AG20443 (cell line): ENCODE measurements at places on chromosomes 3 and 15.

DNA sequence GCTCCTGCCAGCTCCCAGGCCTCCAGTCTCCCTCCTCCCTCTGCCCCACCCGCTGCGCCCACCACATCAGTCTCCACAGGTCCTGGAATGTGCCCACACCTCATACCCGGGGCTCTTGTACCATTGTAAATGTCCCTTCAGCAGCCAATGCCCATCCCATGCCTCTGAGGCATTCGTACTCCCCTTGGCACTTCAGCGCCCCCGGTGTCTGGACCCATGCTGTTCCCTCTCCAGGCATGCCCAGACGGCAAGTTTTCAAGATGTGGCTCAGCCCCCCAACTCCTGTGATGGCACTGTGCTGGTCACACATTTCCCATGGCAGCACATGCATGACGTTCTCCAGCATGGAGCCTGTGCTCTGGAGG is 13.3 kb downstream of the PLXND1 start:
- DNase-seq, result no peak

DNA sequence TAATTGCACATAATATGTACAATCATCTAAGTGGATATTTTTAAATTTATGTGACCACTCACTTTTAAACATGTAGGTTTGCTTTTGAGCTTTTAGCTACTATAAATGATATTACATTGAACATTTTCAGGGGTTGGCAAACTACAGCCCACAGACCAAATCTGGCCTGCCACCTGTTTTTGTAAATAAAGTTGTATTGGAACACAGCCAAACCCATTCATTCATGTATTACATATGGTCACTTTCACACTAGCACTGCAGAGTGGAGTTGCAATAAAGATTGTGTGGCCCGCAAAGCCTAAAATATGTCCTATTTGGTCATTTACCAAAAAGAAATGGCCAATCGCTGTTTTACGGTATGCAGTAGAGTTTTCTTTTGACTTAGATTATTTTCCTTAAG is 21.2 kb downstream of the CMTM7 start:
- DNase-seq, result no peak

DNA sequence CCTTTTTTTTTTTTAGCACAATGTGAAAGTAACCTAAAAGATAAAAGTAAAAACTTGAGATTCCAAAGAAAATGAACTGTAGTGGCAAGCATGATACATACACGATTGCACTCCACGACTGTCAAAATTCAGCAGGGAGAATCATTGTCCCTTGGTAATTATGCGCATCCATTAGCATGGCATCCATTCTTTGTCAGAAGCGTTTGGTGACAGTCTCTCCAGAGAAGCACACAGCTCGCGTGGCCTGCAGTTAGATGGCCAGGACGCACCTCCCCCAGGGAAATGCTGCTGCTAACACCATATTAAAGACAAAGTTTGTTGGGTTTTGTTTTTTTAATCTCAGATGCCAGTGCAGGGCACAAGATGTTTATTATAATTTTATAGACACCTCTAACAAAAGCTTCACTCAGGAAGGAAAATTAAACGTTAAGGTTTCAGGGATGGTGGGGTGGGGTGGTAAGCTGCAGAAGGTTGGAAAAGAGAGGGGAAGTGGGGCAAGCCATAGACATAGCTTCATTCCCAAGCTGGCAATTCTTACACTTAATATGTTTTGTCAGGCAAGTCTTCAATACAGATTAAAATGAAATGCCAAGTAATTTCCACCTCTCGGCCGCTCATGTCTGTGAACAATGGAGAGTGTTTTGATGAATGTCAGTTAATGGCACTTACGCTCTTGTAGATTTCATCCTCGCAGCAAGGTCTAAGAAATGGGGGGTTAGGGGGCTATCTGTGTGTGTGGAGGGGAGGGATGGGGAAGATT is 142.8 kb upstream of the TOPAZ1 start:
- DNase-seq, result no peak

GRCh38 chr15:94743668-94744067 is 512.3 kb downstream of the MCTP2 start:
- DNase-seq, result no peak

GRCh38 chr3:110378481-110378880 is 693.1 kb upstream of the NECTIN3 start:
- no peak for DNase-seq

DNA sequence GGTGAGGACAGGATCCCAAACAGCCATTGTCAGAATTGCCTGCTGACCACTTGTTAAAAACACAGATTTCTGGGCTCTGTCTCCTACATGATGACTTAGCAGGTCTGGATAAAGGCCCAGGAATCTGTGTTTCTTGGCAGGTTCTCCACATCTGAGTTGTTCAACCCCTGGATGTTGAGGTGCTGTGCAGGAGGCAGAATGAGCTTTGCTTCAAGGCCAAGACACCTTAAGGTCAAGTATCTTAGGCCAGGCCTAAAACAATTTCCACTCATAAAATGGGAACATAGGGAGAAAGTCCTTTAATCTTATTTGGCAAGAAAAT is 678.7 kb upstream of the CFAP20DC start:
- no peak for DNase-seq

DNA sequence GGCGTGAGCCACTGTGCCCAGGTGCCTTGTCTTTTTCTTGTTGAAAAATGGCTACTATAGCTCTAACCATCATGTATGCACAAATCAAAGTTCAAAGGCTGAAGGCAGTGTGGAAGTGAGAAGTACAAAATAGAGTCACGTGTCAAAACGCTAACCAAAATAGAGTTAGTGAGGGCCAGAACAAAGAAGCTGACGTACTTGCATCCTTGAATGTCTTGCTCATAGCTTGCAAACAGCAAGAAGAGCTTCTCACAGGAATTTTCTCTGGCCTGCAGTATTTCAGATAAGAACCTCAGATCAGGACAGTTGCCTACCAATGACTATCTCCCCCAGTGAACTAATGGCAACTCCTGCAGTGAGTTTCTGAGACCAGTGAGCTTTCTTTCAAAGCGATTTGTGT is 713.5 kb downstream of the GRM7 start:
- DNase-seq, result no peak

GRCh38 chr15:85899927-85900326 is 105.2 kb upstream of the KLHL25 start:
- DNase-seq, result no peak

DNA sequence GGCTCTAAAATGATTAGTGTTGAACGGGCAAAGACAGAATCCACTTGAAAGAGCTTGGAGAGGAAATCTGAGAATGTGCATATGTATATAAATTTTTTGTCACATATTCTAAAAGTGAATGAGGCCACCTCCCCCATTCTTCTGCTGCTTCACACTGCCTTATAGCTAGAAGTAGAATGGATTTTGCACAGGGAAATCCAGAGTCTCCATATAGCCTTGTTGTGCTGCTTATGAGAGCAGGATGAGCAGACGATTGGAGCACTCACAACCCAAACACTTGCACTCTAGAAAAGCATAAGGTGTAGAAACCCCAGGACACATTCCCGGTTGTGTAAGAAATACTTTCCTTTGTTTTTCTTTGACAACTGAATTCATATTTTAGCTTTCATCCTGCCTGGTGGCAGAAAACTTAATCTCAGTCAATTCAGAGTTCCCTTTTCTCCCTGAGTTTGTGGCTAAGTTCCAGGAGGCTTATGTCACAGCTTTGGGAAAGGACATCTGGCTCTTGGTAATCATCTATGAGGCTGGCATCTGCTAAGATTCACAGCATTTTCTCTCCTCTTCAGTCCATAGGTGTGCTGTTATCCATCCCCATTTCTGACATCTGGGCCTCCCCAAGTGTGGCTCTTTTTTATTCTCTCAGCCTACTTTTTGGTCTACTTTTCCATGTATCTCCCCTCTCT is 188.4 kb upstream of the PFN2 start:
- peak; percentile 40 for DNase-seq

GRCh38 chr3:186417791-186418190 is 55.8 kb upstream of the DGKG start:
- peak; percentile 69 for DNase-seq

DNA sequence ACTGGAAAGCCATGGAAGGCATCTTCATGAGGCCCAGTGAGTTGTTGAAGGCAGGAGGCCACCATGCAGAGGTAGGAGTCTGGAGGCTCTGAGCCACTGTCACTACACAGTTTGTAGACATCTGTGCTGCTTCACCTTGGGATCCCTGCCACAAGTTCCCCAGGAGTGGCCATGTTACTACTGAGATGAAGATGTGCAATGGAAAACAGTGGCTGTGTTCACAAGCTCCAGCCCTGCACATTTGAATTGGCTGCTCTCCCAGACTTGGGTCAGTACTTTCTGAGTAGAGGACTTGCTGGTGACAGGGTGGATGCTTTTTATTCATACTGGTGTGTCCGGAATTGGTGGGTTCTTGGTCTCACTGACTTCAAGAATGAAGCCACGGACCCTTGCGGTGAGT is 86.9 kb upstream of the C15orf39 start:
- DNase-seq, result no peak

DNA sequence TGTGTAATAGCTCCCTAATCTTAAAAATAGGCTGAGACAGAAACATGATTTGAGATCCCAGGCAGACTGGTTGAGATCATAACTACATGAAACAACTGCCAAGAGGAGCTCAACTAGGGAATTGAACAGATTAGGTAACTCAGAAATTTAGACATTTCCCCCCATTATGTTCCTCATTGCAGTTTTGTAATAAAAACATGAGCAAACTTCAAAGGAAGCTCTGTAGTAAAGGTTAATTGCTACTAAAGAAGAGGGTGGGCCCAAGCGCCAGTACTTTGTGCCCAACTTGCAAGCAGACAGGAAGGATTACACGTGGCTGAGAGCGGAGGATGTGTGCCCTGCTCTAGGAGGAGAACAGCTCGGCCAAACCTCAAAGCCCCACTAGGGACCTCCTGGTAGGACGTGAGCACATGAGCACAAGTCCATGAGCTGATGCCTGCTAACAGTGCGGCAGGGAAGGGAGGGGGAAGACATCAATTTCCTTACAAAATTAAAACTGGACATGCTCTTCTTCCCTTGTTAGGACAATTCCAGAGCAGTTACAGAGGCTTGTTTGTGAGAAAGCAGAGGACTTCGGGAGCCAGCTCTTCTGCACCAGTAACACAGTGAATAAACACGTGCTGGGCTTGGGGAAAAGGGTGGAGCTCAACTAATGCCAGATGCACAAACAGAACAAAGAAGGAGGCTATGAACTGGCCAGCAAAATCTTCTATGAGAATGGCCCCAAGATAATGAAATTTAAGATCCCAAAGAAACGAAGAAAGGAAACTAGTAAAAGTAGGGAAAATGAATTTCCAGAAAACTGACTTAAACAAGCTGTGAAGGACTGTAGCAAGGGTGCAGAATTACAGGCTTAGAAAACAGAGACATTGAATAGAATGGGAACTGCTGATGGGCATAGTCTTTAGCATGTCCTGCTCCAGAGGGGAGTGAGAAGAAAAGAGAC is 275.5 kb downstream of the MECOM start:
- peak; percentile 17 for DNase-seq

DNA sequence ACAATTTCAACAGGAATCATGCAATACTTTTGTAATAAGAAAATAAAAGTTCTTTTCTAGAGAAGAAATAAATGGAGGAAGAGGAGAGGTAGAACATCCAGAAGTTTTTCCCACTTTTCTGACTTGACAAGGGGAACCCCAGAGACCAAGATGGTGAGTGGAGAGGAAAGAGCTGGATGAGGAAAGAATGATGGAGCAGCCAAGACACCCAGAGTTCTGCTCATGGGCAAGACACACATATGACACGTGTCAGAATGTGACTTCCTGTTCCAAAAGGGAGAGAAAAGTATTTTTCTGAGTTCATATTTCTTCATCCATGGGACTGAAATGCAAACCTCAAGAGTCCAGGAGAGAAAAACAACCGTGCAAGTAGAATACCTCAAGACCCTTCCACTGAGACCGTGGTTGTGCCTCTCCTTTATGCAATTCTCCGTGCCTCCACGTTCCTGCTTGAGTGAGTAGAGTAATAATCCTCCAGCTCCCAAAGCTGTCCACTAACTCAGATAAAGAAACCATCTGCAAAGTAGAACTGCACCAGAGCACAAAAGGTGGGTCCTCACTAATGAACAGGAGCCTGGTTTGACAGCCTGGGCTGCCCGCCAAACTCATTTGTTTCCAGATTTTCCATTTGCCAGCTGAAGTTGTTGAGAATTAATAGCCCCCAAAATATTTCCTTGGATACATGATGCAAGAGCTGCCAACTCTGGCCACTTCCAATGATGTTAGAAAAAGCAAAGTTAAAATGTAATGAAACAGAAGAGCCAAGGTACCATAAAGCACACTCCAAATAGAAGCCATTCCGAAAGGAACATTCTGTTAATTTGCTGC is 272.6 kb upstream of the IGF1R start:
- no peak for DNase-seq

GRCh38 chr3:130663092-130663491 is 83.5 kb downstream of the PIK3R4 start:
- DNase-seq, result no peak

DNA sequence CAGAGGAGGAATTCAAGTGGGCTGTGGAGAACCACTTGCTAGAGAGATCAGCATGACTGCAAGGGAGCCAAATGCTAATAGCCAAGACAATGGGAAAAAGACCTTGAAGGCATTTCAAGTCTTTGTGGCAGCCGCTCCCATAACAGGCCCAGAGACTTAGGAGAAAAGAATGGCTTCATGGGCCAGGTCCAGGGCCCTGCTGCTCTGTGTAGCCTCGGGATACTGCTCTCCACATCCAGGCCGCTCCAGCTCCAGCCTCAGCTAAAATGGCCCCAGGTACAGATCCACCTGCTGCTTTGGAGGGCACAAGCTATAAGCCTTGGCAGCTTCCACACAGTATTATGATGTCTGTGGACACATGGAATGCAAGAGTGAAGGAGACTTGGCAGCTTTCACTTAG is 157.7 kb downstream of the NECTIN3 start:
- no peak for DNase-seq

DNA sequence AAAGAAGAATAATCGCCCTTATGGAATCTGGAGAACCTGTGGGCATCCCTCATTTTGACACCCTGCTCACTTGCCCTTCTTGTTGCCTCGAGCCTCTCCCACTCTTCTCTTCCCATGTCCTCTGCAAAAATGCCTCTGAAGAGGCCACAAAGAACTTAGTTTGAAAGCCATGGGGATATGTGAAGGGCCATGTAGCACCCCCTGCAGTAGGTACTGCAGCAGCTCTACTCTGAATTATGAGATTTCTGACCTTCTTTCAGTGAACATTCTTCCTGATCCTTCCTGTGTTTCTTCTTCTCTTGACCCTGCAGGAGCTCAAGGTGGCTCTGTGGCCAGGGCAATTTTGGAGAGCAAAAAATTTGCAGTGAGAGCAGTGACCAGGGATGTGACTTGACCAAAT is 30.4 kb upstream of the TRA2B start:
- DNase-seq, result no peak

DNA sequence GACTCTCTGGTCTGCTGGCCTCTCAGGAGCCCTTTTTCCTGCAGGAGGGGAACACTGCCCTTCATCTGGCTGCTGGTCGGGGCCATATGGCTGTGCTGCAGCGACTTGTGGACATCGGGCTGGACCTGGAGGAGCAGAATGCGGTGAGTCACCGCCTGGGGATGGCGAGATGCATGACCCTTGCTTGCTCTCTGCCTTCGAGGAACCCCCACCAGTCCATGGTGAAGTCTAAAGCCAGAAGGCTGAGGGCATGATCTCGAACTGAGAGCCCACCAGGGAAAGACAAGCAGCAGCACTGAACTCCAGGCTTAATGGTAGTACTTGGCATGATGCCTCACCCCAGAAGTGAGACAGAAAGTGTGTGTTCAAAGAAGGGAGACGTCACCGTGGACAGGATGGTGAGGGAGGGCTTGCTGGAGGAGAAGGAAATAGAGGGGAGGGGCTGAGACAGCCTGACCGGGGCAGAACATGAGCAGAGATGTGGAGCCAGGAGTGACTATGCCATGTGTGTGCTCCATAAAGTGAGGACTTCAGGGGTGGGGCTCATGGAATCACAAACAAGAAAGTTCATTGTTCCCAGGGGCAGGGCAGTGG is 19.2 kb downstream of the ANKDD1A start:
- DNase-seq, result peak; percentile 69

- peak; percentile 85 for DNase-seq
Measured at GRCh38 chr15:51750792-51751696, at the start of gene TMOD2. Gene TMOD2, plus strand, starts transcription at chr15:51751597. Its CDS starts 14,845 bp downstream, at chr15:51766442.
